ENCODE measurements at places on chromosomes 12 and 14.

DNA sequence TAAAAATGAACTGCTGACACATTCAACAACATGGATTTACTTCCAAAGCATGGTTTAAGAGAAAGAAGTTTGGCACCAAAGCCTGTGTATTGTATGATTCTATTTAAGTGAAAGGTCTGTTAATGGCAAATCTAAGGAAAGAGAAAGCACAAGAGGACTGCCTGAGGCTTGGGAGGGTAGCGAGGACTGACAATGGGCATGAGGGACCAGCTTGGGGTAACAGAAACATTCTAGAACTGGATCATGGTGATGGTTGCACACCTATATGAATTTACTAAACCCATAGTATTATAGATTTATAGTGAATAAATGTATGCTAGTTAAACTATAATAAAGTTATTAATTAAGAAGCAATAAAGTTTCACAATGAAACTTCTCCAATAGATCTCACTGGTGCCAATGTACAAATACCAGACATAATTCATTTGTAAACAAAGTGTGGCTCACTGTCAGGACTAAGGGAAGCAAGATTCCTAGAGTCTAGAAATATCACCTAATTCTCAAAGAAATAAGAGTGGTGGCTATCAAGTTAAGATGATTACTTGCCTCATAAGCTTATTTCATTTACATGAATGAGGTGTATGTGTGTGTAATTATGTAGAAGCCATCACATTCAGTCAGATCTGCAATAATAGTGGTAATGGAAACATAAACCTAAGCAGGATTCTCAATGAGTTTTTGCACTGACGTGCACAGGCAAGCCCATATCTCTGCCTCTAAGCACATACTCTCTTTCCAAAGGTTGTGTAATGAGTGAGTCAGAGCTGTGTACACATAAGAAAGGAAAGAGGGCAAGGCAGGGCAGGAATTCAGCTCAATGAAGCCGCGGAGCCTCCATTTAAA, 353.4 kb downstream of the KCNH5 start:
- H3K4me3 ChIP-seq, result no peak overlapping the region
- no peaks in the 10 kb centered on the region for H3K4me1 ChIP-seq
- DNase-seq, result no peak

GRCh38 chr14:22678221-22678620, 34.1 kb upstream of the OR6J1 start:
- H3K27me3 ChIP-seq, result peaks cover 26% of the 10 kb centered on the region
- no peaks in the 10 kb centered on the region for H3K36me3 ChIP-seq
- DNase-seq, result no peak
- H3K4me1 ChIP-seq, result no peaks in the 10 kb centered on the region

- H3K4me1 ChIP-seq, result peaks cover 75% of the 10 kb centered on the region
- no peaks in the 10 kb centered on the region for H3K36me3 ChIP-seq
- DNase-seq, result no peak
- H3K4me3 ChIP-seq, result peak overlapping the region; percentile 75
- peak overlapping the region; percentile 98 for H3K27ac ChIP-seq
These were observed 79.3 kb downstream of the ARF6 start for GRCh38 chr14:49972131-49972671.

DNA sequence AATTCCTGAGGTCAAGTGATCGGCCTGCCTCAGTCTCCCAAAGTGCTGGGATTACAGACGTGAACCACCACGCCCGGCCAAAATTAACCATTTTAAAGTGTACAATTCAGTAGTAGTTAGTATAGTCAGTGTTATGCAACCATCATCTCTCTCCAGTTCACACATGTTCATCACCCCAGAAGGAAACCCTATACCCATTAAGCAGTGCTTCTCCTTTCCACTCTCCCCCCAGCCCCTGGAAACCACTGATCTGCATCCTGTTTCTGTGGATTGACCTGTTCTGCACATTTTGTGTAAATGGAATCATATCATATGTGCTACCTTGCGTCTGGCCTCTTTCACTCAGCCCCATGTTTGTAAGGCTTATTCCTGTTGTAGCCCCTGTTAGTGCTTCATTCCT, 52.2 kb downstream of the PHETA1 start:
- H3K4me1 ChIP-seq, result peaks cover 4% of the 10 kb centered on the region
- no peaks in the 10 kb centered on the region for H3K36me3 ChIP-seq
- no peak for DNase-seq
- peaks cover 4% of the 10 kb centered on the region for H3K27me3 ChIP-seq
- H3K27ac ChIP-seq, result no peak overlapping the region

- H3K4me1 ChIP-seq, result peaks cover 6% of the 10 kb centered on the region
- H3K36me3 ChIP-seq, result peaks cover 6% of the 10 kb centered on the region
- no peak overlapping the region for H3K27ac ChIP-seq
- H3K4me3 ChIP-seq, result no peak overlapping the region
- H3K27me3 ChIP-seq, result no peaks in the 10 kb centered on the region
These were observed 56.9 kb downstream of the BICD1 start for GRCh38 chr12:32163596-32163995.

GRCh38 chr12:111411185-111411764, 5.6 kb downstream of the SH2B3 start:
- H3K36me3 ChIP-seq, result peaks cover 26% of the 10 kb centered on the region
- no peak overlapping the region for H3K4me3 ChIP-seq
- H3K27me3 ChIP-seq, result no peaks in the 10 kb centered on the region
- DNase-seq, result no peak
- no peak overlapping the region for H3K27ac ChIP-seq
- H3K4me1 ChIP-seq, result peaks cover 74% of the 10 kb centered on the region

DNA sequence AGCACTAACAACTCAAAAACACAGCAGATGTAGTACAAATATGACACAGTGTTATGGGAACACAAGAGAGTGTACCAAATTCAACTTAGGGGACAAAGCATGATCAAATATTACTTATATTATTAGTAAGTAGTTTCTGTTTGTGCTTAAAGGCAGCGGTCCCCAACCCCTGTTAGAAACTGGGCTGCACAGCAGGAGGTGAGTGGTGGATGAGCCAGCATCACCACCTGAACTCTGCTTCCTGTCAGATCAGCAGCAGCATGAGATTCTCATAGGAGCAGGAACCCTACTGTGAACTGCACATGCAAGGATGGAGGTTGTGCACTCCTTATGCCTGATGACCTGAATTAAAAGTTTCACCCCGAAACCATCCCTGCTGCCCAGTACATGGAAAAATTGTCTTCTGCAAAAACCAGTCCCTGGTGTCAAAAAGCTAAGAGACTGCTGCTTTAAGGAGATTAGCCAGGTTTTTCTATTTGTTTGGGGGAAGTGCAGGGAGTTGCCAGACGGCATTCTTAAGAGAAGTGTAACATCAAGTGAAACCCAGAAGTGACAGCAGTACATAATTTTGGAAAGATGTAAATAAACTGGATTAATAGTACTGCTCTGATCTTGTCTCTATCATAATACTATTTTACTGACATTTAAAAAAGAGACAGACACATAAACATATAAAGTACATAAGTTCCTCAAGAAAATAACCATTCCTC, 26.7 kb downstream of the GTF2A1 start:
- DNase-seq, result peak; percentile 51
- peaks cover 53% of the 10 kb centered on the region for H3K36me3 ChIP-seq
- H3K27me3 ChIP-seq, result no peaks in the 10 kb centered on the region
- H3K4me3 ChIP-seq, result no peak overlapping the region

DNA sequence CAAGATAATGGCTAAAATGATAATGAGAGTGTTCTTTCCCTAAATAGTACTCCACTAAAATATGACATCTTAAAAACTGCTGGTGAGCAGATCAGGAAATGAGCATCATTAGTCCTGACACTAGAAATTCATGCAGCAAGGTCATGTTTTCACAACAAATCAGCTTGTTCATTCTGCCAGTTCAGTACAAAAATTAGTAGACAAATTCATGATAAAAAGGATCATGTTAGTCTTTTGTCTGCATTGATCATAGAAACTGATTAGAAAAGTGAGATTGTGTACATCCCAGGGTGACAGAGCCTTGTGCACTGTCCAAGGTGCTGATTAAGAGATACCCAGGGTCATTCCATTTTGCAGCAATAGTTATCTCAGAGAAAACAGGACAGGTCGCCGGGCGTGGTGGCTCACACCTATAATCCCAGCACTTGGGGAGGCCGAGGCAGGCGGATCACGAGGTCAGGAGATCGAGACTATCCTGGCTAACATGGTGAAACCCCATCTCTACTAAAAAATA, 163.6 kb downstream of the RIMBP2 start:
- no peak for DNase-seq
- H3K27me3 ChIP-seq, result peaks cover 4% of the 10 kb centered on the region
- H3K27ac ChIP-seq, result no peak overlapping the region

DNA sequence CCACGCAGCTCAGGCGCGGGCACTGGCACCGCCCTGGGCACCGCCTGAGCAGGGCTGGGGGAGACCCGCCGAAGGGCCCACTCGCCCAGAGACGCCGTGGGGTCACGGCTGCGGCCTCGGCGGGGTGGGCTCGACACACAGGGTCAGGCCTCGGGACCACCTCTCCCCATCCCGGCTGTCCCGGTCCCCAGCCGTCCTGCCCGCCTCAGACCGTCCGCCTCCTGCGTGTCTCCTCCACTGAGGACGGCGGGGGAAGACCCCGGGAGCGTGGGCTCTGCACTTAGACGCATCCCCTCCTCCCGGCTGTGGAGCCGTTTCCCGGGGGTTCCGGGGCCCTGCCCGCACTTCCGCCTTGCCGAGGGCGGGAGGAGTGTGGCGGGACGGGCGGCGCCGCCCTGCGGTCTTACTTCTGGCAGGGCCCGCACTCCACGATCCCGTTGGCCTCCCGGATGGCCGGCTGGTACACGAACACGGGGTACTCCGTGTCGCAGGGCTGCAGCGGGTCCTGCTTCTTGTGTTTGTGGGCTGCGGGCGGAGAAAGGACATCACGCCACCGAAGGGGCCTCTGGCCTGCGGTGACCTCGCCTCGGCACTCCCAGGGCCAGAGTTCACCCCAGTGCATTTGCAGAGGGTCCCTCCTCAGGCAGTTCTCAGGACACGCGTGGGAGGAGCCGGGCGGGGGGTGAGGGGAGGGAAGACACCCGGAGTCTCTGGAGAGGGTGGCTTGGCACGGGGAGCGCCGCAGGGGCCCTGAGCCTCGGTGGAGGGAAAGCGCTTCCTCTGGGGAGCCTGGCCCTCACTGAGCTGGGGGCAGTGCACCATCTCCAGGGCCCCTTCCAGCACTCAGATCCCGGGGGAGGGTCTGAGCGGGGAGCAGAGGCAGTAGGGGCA, 23.1 kb upstream of the LRTM2 start:
- H3K36me3 ChIP-seq, result no peaks in the 10 kb centered on the region
- no peaks in the 10 kb centered on the region for H3K27me3 ChIP-seq
- H3K4me1 ChIP-seq, result peaks cover 2% of the 10 kb centered on the region
- peak overlapping the region; percentile 83 for H3K4me3 ChIP-seq

DNA sequence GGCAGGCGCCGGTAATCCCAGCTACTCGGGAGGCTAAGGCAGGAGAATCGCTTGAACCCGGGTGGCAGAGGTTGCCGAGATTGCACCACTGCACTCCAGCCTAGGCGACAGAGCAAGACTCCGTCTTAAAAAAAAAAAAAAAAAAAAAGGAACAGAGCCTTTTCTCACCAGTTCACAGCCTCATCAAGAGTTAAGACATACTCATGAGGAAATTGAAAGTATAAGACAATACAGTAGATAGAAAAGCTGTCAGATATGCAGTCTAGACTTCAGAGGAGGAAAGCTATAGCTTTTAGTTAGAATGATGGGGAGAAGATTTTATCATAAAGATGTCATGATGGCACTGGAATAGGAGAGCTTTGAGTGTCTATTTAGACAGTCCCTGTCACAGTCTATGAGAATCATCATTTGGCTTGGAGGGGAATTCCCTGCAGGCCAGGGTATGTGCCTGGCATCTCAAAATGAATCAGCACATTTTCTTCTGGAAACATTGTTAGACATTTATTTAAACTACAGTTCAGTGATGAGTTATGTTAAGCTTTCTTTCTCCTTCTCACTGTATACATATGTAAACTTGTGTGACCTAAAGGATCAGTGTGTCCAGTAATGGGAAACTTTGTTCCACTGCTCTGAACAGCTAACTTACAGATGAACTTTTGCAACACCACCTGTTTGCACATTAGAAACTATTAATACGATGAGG, 2.9 kb upstream of the RAB35 start:
- peak overlapping the region; percentile 85 for H3K4me3 ChIP-seq
- DNase-seq, result peak; percentile 72
- H3K36me3 ChIP-seq, result peaks cover 21% of the 10 kb centered on the region
- H3K4me1 ChIP-seq, result peaks cover 79% of the 10 kb centered on the region
- peak overlapping the region; percentile 87 for H3K27ac ChIP-seq

- no peak overlapping the region for H3K4me3 ChIP-seq
- H3K36me3 ChIP-seq, result no peaks in the 10 kb centered on the region
- H3K4me1 ChIP-seq, result peaks cover 2% of the 10 kb centered on the region
- peak; percentile 83 for DNase-seq
- no peak overlapping the region for H3K27ac ChIP-seq
These were observed 15.9 kb upstream of the HHIPL1 start for GRCh38 chr14:99628887-99629618.

DNA sequence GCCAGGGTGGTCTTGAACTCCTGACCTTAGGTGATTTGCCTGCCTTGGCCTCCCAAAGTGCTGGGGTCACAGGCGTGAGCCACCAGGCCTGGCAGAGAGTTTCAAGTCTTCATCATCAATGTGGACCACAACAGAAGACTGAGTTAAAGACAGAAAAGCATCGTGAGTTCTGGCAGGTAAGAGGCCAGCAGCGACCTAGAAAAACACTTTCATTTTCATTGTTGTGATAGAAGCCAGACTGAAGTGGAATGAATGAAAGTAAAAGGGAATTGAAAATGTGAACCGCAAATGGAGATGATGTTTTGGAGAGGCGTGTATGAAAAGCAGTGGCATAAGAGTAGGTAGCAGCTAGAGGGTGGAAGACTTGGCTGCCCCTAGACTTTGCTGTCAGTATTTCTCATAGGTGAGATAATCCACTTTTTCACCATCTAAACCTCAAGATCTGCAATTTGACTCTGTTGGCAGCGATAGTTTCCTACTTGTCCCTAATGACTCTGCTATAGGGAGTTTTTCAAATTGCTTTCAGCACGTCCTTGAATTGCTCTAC, 47.1 kb upstream of the PLEKHA5 start:
- no peaks in the 10 kb centered on the region for H3K27me3 ChIP-seq
- DNase-seq, result no peak
- no peak overlapping the region for H3K27ac ChIP-seq

- DNase-seq, result no peak
- no peaks in the 10 kb centered on the region for H3K36me3 ChIP-seq
- no peak overlapping the region for H3K4me3 ChIP-seq
- no peak overlapping the region for H3K27ac ChIP-seq
These were observed 5.6 kb upstream of the DYNLL1 start for GRCh38 chr12:120490325-120490724.

DNA sequence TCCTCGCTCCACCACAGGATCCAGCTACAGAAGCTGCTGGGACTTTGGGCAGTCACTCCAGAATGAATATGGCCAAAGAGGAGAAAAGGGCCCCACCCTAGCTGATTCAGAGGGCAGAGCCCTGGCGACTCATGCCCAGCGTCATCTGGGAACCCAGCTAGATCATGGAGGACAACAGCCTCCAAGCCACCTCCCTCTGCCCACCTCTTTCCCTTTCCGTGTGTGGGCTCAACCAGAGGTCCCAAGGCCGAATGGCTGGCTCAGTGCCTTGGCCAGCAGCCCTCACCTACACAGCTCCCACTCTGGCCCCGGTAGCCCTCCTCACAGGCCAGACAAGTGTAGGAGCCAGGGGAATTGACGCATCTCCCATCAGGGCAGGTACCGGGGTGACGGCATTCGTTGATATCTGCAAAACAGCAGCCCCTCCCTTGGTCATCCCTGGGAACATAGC, 17.4 kb downstream of the ISCA2 start:
- peaks cover 6% of the 10 kb centered on the region for H3K27me3 ChIP-seq
- no peak overlapping the region for H3K27ac ChIP-seq
- H3K4me3 ChIP-seq, result no peak overlapping the region

All from activated CD4-positive, alpha-beta T cell treated with anti-CD3 and anti-CD28 coated beads for 36 hours (primary cell).